ENCODE measurements at places on chromosomes 6 and 20.

GRCh38 chr6:53086302-53086701 is 21.1 kb downstream of the FBXO9 start:
- DNase-seq = no peak

DNA sequence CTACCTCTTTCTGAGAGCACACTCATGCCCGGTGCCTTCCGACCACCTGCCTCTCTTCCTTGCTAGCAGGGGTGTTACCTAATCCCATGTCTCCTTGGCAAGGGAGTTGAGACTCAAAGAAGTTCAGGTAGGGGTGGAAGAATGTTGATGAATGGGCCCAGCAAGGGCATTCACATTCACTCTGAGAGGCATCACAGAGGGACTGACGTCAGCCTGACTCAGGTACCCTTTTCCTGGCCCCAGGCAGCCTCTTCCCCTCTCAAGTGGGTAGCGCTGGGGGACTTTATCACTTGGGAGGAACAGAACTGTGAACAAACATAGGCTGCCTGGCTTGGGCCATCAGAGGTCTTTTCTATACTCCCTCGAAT is 35.3 kb downstream of the HM13 start:
- DNase-seq = no peak

- no peak for DNase-seq
These were observed 50.6 kb downstream of the NUP153 start for GRCh38 chr6:17656092-17656491.

GRCh38 chr20:39756369-39756768 is 794.2 kb downstream of the DHX35 start:
- DNase-seq = no peak

- no peak for DNase-seq
These were observed 4.3 kb downstream of the SLC26A8 start for GRCh38 chr6:36020154-36020553.

- no peak for DNase-seq
These were observed 20.6 kb downstream of the CYP39A1 start for GRCh38 chr6:46632053-46632452.

Data from AG20443 (cell line).